ENCODE measurements at places on chromosomes 3 and 15. TPM values are rescaled to one million over a fixed set of nuclear protein-coding genes. Genes with fewer than 3 reads are reported as not detected.
A peak's percentile ranks its signal among the peaks of the same experiment; 100 is the strongest.

- DNase-seq: no peak
Measured at GRCh38 chr3:12905316-12906071, 64.1 kb upstream of the RPL32 start.

GRCh38 chr3:46410669-46411068, 3.6 kb downstream of the CCRL2 start:
- no peak for DNase-seq

GRCh38 chr3:134366221-134366927, 7.9 kb downstream of the AMOTL2 start:
- DNase-seq: no peak

Gene PLSCR2
- total RNA-seq: 0.35 TPM

DNA sequence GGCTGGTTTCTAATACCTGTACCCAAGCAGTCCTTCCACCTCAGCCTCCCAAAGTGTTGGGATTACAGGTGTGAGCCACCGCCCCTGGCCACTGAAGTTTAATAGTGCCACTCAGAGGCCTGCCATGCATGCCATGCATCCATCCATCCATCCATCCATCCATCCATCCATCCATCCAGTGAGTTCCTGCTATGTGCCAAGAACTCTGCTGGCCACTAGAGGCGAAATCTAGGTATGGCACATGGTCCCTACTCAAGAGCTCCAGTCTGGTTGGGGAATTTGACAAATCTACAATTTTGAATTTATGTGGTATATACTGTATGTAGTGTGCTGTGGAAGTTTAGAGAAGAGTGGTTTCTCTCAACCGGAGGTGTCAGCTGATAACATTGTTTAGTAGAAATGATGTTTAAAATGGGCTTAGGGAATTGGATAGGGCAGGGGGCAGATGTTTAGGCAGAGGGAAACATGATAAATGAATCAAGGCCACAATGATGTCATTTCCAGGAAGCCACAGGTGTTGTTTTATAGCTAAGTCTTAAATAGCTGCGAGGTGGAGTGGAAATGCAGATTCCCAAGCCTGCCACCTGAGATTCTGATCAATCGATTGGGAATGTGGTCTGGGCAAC, 384.4 kb upstream of the C2CD4B start:
- DNase-seq: peak; percentile 18

Data from mucosa of gallbladder (tissue), 1 donor.